Right lobe of liver (tissue), 6 donors: ENCODE measurements at places on chromosomes 13 and 19.
A peak's percentile ranks its signal among the peaks of the same experiment; 100 is the strongest.

DNA sequence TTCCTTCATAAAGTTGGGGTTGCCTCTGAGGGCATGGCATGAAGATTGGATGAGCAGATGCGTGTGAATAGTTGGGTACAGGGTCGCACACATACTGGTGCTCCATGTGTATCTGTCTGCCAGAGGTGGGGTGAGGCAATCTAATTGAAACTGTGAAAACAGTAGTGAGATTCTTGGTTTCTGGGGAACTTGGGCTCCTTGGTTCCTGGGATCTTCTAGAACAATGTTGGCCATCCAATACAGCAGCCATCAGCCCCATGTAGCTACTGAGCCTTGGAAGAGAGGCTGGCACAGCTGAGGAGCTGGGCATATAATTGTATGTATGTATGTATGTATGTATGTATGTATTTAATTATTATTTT lies 616 bp downstream of the FCHO1 start:
- no peak for DNase-seq

DNA sequence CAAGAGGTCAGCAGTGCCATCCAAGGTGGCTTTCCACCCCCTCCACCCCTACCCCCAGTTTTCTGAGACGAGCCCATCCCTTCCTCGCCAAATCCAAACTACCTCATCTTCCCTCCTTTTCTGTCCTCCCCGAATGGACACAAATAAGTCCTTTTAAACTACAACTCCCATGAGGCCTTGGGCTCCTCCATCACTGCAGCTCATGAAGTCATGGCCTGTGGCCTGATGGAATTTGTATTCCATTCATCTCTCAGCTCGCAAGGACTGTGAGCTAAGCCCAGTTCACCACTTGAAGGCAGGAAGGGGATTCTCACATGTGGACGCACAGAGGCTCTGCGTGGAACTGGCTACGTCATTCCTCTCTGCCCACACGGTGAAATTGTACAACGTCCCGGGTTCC lies 12.5 kb downstream of the PTPRH start:
- DNase-seq = no peak

DNA sequence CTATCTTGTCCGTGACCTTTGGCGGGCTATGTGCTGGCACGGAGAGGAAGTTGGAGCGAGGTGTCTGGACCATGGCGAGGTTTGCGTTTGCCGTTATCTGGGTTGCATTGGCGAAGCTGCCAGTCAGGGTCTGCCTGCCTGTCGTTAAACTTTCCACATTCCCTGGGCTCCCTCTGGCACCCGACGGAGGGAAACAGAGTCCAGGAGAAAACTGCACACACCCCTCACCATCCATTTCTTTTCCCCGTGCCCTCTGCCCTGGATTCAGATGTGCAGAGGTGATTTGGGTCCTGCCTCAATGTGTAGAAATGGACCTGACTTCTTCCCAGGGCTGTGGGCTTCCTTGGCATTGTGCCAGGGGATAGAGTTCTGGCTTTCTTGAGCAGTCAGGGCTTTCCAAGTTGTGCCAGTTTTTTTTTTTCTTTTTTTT lies 142.4 kb downstream of the URI1 start:
- DNase-seq = no peak

GRCh38 chr19:56170261-56170660 lies 5.5 kb upstream of the GALP start:
- no peak for DNase-seq

DNA sequence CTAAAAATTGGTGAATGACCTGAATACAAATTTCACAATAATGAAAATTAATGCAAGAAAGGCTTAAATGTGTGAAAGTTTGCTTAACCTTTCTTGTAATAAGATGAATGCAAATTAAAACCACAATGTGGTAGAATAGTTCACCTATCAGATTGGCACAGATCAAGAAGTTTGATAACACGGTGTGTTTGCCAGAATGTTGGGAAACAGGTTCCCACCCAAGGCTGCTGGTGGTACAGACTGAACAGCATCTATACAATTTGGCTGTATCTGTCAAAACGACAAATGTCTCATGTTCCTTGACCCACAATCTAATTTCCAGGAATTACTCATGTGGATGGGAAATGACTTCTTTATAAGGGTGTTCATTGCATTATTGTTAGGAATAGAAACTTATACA lies 8.6 kb upstream of the IRS2 start:
- DNase-seq = no peak

DNA sequence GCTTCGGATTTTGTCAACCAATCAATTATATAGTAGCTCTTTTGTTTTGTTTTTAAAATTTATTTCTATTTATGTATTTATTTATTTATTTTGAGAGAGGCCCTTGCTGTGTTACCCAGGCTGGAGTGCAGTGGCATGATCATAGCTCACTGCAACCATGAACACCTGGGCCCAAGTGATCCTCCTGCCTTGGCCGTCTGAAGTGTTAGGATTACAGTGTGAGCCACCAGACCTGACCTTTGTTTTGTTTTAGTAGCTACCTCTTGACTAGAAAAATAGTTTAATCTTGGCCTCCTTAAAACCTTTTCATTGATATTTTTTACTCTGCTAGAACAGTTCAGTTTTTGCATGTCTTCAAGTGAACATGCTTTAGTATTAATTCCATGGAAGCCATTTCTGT lies 15.1 kb downstream of the GARRE1 start:
- DNase-seq = no peak

GRCh38 chr13:85729296-85729695 lies 69.9 kb downstream of the SLITRK6 start:
- no peak for DNase-seq

DNA sequence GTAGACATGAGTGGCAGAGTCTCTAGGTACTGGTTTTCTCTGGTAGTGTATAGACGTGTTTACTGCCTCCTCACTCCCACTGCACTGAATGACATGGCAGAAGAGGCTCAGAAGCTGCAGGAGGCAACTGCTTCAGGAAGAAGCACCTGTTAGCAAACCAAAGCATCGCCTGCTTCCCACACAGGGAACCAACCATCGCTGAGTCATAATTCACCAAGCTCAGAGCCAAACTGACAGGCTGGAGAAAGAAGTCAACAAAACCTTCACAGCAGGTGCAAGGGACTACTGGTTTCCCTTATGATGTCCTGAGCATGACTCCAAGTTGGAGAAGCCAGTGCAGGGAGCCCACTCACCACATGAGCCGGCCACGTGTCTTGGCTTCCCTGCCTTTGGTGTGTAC lies 69.8 kb downstream of the KCTD12 start:
- DNase-seq = no peak

GRCh38 chr19:3543150-3544057 lies 4.4 kb downstream of the TEKTIP1 start:
- DNase-seq = peak; percentile 61

DNA sequence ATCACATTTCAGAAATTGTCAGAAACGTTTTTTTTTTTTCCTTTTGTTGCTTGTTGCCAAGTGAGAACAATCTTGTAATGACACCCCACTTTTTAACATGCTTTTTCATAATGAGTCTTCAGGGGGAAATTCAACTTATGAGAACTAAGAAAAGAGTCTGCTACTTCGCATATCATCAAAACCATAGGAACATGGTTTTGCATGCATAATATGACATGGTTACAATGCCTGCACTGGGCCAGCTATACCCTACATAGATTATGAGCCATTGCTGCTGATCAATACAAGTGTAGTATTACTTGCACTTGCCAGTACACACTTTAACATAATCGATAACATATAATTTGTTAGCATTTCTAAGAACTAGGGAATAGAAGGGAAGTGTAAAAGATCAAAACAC lies 191.0 kb upstream of the NBEA start:
- no peak for DNase-seq

GRCh38 chr13:46077265-46077664 lies 24.7 kb upstream of the ZC3H13 start:
- no peak for DNase-seq

GRCh38 chr13:20673715-20674114 lies 29.8 kb upstream of the IL17D start:
- no peak for DNase-seq

- no peak for DNase-seq
Measured at GRCh38 chr13:96540670-96541069, 450.8 kb downstream of the HS6ST3 start.

DNA sequence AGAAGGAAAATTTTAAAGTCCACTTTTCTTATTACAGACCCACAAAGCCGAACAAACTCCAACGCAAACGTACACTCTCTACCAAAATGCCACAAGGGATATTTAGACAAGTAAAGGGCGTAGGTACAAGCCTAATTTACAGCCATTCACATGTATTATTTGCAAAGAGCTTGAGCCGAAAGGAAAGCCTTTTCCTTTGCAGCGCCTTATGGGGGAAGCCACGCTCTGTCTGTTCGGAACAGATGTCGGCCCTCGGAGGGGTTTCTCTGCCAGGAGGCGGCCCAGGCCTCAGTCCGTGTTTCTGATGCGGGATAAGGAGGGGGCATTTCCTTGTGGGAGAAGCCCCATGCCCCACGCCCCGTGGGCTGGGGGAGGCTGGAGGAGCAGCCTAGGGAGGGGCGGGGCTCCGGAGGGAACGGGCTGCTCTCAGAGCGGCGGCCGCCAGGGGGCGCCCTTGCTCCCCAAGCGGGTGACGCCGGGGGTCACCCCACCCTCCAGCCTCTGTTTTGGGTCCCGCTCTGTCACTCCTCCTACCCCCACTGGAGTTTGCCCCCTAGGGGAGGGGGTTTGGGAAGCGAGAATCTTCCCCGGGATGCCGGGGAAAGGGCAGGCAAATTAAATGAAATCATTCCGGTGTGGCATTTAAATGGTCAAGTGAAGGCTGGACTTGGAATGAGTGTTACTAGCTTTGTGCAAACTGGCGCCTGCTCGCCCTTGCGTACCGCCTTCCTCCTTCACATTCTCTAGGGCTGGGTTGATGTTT lies 2.9 kb downstream of the HTR2A start:
- peak; percentile 71 for DNase-seq

DNA sequence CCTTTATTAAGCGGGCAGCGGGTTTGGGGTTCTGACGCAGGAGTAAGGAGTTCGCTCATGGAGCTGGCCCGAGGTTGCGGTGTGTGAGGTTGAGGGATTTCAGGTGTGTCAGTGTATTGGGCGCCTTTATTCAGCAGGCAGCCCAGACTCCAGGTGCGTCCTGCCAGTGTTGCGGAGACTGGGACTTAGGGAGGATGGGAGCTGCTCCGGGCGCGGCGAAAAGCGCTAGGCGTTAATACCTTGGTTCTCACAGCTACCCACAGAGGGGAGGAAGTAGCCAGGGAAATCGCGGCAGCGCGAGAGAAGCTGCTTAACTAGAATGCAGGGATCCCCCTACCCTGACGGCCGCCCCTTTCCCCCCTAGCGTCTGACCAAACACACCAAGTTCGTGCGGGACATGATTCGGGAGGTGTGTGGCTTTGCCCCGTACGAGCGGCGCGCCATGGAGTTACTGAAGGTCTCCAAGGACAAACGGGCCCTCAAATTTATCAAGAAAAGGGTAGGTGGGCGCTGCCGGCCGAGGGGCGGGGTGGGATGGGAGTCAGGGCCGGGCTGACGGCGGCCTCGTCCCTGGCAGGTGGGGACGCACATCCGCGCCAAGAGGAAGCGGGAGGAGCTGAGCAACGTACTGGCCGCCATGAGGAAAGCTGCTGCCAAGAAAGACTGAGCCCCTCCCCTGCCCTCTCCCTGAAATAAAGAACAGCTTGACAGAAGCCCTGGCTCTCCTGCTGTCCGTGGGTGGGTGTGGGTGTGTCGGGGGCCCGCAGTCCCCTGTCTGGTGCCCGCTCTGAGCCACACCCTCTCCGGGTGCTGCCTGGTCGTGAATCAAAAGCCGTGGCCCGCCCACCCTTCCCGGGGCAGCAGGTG lies 1.1 kb downstream of the RPL36 start:
- DNase-seq = peak; percentile 66

- DNase-seq = no peak
Measured at GRCh38 chr13:91058066-91058465, 289.4 kb upstream of the MIR17HG start.

DNA sequence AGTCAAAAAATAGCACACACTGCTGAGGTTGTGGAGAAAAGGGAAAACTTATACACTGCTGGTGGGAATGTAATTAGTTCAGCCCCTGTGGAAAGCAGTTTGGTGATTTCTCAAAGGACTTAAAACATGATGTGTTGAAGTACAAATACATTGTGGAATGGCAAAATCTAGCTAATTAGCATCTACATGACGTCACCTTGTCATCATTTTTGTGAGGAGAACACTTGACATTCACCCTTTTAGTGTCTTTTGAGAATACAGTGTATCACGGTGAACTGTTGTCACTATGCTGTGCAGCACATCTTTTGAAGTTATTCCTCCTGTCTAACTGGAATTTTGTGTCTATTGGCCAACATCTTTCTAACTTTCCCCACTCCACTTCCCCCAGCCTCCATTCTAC lies 5.6 kb downstream of the OR7A10 start:
- DNase-seq = no peak

DNA sequence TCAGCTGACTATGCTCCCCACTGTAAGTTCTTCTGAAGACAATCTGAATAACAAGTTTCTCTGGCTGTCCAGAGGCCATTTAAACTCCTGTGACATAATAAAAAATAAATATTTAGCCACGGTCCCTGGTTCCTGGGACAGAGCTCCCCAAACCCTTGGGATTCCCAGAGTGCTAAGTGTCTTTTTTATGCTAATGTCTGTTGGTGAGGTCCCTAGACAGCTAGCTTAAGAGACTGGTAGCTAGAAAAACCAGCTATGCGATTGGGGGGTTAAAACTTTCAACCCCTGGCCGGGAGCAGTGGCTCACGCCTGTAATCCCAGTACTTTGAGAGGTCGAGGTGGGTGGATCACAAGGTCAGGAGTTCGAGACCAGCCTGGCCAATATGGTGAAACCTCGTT lies 5.9 kb downstream of the EPSTI1 start:
- no peak for DNase-seq

- DNase-seq = no peak
Measured at GRCh38 chr13:70088926-70089325, 18.7 kb upstream of the ATXN8OS start.

DNA sequence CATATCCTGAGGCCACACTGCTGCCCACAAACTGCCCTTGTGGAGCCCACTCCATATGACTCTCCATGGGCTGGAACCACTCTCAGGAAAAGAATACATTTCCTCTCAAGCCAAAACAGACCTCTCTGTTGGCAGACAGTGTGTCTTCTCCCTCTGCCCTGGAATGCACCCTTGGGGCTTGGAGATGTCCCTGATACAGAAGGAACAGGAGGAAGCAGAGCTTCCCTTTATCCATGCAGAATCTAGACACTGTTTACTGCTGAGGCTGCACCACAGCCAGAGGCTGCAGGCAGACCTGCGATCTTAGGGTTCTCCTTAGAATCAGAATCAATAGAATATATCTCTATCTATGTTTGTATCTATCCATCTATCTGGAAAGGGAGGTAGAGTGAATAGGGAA lies 26.8 kb upstream of the CYP4F8 start:
- DNase-seq = no peak

GRCh38 chr13:20714563-20715329 lies 11.2 kb downstream of the IL17D start:
- DNase-seq = peak; percentile 74
